ENCODE measurements at places on chromosomes 2 and 18.

DNA sequence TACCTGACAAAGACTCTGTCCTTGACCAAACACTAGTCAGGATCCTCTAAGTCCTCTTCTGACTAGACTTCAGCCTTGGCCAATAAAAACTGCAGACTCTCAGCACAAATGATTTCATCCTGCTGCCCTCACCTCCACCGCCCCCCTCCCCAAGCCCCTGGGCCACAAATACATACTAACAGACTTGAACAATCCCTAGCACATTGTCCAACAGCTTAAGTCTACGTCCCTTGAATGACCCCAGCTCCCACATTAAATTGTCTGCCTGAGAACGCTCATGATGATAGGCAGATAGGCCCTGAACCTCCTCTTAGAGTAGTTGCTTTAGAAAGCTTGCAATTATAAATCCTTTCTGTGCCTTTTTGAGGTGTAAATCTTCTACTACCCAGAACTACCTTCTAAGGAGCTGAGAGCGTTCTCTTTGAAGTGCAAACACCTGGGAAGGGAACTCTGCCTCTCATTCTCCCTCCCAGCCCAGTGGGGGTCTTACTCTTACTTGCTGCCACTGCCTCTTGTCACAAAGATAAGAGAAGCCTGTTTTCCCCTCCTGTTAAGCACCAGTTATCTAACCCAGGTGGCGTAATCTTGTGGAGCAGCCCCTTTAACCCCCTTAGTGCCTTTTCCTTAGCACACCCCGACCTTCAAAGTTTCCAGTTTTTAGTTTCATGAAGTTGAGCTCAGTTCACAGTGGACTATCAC, 1225.6 kb downstream of the LRP1B start:
- DNase-seq = no peak

DNA sequence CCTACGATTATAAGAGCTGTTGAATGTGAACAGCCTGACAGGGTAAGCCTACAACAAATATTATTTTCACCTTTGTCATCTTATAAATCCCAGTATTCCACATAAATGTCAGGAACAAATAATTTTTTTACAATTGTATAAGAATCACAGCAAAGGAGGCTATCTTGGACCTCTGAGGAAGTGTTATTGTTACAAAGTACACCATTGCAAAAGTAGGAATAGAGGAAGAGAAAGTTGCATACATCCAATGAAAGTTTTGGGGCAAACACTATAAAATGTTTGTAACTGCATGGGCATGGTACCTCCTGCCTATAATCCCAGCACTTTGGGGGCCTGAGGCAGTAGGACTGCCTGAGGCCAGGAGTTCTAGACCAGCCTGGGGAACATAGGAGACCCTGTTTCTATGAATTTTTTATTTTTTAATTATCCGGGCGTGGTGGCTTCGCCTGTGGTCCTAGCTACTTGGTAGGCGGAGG, 715 bp upstream of the MEMO1 start:
- DNase-seq = no peak

DNA sequence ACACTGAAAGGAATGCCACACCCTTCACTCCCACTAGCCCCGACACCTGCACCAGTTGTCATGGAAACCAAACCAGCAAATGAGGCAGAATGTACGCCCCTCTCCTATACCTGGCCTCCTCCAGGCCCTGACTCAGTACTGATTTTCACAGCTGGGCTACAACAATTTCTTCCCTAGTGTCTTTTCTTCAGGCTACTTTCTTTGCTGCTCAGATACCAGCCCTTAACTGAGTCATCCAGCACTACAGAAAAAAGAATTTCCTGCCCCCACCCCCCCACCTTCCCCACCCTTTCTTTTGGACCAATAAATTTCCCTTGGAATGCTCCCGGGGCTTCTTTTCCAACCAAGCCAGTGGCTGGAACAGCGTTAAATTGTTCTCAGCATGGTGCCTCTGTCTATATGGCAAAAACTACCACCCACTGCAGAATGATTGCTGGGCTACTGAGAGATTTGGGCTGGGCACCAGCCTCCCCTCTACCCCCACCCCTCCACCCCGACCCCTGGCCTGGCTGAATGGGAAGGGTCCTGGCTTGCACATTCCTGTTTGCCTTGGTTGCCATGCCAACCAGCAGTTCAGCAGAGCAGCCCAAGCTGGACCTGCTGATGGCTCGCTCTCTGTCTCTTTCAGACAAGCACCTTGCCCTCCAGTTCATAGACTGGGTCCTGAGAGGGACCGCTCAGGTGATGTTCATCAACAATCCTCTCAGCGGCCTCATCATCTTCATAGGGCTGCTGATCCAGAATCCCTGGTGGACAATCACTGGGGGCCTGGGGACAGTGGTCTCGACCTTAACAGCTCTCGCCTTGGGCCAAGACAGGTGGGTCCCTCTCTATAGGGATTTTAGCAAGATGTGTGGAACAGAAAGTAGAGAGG, 11.3 kb downstream of the SLC14A2 start:
- DNase-seq = no peak

DNA sequence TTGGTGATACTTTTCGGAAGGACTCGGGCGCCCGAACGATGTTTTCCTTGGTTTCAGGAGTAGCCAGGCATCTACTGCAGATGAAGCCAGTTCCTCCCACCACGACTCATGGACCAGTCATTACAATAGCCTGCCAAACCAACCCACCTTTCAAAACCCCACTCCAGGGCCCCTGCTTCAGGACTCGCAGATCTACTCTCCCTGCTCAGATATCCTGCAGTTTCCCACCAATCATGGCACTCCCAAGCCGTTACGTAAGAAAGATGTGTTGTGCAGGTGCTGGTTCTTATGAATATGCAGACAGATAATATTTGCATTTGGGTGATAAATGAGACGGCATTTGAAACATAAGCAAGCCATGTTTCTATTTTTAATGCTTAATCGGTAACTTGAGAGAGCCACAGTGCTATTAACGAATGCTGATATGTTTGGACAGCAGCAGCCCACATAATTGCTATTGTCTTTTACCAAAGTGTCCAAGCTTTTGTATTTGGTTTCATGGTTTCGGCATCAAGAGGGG, 3.5 kb upstream of the CYS1 start:
- DNase-seq = no peak

DNA sequence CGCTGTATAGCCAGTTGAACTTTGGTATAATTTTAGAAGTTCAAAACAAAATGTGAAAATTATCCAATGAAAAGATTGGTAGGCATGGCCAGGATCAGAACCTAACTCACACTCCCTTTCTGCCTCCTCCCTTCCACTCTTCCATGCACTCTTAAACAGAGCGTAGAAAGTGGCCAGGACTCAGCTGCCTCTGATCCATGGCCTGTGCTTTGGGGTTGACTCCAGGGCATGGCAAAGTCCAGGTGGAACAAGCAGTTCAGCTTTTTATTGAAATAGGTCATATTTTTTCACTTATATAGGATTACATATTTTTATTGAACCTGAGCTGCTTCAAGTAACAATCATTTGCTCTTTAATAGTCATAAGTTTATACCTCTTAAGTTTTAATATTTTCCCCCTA, 26.2 kb downstream of the INPP1 start:
- no peak for DNase-seq

DNA sequence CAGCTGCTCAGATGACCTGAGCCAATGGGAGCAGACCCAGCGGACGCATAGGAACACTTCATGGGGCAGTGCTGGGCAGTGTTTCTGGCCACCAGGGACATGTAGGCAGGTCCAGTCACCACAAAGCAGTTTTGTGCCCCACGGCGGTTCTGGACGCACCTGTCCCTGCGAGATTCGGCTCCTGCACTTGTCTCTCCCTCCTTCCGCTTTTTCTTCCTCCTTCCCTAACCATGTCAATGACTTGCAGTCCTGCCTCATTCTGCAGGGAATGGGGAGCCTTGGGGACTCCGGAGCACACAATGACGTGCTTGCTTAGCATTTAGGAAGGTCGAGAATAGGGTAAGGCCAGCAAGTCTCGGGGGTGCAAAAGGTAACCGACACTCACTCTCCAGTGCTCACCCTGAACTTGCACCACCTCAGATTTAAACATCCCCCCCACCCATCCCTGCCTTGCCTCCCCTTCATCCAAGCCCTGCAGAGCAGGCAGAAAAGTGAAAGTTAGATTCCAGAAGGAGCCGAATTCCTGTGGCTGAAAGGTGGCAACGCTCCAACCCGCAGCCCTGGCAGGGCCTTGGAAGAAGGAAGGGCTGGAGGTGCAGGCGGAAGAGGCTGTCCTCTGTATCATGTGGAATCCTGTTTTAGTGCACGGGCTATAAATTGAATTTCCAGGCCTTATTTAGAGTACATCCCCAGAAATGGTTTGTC, 40.5 kb upstream of the ATG16L1 start:
- peak; percentile 42 for DNase-seq

DNA sequence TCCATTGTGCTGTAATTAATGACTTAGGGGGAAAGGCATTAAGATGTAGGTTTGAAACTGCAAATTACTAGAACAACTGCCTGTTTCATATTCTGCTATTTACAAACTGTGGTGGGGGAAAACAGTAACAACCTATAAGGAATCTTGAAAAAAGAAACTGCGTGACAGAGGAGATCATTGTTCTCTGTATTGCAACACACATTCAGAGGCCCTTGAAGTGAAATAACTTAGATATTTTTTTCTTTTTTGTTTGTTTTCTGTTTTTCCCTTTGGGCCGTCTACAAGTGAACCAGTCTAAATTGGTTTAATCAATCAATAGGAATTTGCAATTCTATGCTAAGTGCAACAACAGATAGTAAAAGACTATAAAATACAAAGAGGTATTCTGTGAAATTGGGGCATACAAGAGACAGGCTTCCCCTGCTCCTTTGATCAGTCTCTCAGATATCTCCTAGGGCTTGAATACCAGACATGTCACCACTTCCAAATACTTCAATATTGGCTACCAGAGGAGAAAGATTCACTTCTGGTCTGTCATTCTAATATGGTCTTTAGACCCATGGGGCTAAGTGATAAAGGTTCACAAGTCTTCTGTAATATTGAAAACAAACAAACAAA, 2055.1 kb upstream of the CELF4 start:
- no peak for DNase-seq

DNA sequence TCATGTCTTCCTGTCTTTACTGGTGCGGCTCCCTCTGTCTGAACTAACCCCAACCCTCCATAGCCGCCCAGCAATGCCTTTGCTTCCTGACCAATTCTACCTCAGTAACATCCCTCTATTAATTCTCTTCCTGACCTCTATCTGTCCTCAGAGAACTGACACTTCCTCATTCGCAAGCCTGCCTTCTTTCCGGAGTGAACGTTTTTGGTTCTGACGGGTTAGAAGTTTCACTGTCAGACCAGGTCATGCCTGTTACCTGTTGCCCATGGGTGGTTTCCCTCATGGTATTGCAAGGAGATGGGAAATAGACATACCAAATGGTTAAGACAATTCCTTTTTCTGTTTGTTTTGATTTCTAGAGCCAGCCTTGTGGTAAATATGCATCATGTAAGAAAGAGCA, 453.4 kb upstream of the SLC14A2 start:
- DNase-seq = no peak

DNA sequence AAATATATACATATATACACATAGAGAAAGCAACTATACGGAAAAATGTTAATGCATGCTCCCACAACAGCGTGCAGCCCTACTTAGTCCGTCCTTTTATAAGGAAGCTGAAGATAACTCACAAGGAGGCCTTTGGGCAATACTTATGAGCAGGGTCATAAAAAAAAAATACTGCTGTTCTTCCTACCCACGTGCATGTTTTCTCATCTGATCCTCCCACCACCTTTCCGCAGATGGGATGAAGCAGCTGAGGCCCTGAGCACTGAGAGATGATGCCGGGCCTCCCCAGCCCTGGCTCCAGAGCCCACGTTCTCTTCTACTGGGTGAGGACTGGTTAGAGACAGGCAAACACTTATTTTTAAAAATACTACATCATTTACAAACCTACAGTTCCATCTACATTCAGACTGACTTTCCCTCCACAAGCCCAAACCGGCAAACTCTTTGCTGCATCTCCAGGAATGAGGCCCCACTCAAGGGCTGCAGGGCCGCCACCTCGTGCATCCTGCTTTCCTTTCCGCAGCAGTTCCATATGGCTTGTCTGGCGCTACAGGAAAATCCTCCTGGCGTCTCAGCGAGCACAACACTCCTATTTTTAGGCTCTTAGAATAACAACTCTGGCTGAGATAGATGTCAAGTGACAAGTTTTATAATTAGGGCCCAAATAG, 41.6 kb downstream of the TBC1D8 start:
- peak; percentile 82 for DNase-seq

- peak; percentile 73 for DNase-seq
These were observed 296.7 kb downstream of the DSEL start for GRCh38 chr18:67219821-67220220.

All from cerebellar cortex (tissue), 1 donor.